Activated T-cell treated with anti-CD3 and anti-CD28 coated beads for 48 hours (primary cell): ENCODE measurements at places on chromosomes 16 and 17.

- DNase-seq: no peak
Observed at GRCh38 chr16:981695-982144, at the start of gene SOX8. Gene SOX8, plus strand, starts transcription at chr16:981770. Its CDS starts 153 bp downstream, at chr16:981923.

DNA sequence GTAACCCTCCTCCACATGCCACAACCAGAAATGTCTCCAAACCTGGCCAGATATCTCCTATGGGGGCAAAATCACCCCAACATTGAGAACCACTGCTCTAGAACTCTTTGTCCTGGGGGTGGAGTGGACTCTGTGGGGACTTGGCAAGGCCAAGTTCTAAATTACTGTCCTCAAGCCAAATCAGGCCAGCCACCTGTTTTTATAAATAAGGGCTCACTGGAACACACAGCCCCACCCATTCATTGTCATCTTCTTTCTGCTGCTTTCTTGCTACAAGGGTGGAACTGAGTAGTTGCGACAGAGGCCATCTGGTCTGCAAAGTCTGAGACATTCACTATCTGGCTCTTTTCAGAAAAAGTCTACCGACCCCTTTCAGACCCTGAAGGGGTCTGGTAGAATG is 26.8 kb upstream of the TMEM220 start:
- DNase-seq: no peak

GRCh38 chr16:69407702-69408323 is 16.6 kb upstream of the CYB5B start:
- no peak for DNase-seq

DNA sequence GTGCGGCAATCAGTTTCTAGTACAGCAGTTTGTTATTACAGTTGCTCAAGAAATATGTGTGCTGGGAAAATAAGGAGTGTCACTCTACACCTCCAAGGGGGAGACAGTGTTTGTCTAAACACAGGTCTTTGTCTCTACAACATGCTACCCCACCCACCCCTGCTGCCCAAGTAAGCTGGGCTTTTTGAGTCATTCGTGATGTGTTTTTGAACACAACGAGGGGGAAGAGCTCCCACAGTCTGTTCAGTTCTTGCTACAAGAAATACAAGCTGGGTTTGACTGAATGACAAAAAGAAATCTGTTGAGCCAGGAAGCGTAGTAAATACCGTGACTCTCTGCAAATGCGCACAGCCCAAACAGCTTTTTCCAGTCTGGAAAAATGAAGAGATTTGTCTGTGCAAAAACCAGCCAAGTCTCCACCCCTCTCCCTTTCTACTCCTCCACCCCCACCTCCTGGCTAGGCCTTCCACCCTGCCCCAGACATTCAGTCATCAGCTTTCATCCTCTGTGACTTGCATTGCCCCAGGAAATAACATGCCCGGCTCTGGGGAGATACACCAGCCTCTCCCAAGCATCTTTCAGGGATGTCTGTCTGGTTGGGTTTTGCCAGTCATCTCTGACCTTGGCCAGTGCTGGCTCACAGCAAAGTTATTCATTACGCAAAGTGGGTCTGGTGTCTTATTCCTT is 25.7 kb downstream of the CHD9 start:
- no peak for DNase-seq

DNA sequence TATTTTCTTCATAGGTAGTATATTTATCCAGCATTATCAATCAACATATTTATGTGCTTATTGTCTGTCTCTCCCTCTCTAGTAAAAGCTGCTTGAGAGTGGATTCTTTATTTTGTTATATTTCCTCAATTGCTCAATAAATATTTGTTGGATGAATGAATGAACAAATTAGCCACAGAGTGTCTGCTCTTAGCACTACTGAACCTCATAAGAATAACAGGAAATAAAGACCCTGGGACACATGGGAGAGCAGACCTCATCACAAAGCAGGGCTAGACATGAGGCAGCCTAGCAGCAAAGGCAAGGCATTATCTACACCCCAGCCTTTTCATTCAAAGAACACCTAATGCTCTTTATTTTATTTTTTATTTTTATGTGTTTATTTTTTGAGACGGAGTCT is 34.9 kb upstream of the TANC2 start:
- no peak for DNase-seq

GRCh38 chr17:66310528-66311148 is 8.2 kb downstream of the PRKCA start:
- no peak for DNase-seq

GRCh38 chr17:82963104-82963950 is 116.1 kb upstream of the METRNL start:
- peak; percentile 21 for DNase-seq

DNA sequence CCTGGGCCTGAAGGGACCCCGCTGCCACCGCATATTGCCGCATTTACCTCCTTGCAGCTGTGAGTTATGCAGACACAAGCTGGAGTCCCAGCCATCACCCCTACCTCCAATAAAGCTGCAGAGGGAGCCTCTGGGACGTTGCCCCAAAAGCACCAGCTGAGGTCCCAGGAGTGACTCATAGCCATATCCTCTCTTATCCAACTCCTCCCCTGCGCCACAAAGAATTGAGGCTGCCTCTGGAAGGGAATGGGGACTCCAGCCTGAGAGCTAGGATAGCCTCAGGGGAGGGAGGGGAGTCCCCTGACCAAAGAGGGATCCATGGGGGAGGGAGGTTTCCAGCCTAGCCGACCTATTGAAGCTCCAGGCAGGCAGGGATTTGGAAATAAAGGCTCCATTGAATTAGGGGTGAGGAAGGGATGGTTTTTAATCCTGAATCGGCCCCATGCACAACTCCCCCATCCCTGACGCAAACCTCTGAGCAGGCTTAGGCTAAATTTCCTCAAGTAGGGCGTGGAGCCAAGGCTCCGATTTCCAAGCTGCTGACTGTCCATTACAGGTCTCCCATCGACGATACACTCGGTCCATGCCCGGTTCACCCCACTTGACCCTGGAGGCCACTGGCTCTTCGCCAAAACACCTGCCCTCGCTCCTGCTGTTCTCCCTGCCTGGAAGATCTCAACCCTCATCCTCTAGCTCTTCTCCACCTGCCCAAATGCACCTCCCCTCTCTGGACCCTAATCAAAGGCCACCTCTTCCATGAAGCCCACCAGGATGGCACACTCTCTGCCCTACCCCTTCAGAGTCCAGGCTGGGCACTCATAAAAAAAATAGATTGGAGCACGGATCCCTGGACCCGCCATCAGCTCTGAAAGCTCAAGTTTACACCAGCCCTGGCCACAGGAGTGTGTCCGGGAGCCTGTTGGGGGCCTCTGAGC is 27.5 kb downstream of the PIMREG start:
- no peak for DNase-seq

- no peak for DNase-seq
Observed at GRCh38 chr16:35753559-35754390, 2294.4 kb downstream of the TP53TG3F start.

DNA sequence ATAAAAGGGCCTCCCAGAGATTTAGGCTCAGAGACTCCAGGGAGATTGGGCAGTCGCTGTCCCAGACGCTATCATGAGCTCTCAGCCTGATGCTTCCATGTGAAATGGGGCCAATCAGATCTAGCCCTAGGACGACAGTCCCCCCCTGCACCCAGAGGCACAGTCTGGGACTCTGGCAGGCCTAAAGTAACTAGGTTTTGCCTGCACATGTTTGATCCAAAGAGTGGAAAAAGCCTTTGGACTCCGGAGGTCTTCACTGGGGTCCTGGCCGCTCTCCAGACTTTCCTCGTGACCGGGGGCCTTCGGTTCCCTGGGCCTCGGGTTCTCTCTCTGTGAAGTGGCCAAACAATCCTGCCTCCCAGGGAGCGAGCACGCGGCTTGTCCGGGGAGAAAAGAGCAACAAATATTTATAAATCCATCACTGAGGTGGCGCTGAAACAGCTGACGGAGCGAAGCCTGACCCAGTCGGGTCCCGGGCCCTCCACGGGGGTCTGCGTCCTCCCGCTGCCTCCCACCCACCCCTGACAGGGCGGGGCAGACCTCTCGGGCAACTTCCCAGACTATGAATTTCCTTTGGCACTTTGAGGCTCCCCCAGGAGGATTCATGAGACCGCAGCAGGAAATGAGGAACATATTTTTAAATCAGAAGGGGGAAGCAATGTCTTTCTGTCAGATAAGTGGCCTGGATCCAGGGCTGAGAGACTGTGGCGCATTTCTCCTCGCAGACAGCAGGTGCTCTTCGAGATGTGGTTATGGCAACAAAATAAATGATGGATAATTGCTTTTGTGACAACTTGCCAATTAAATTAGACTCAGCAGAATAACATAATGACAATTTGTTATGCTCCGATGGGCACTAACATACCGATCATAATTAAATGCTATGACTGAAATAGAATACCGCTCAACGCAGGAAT is 38.9 kb downstream of the MRPS23 start:
- DNase-seq: no peak
